ENCODE measurements at places on chromosomes 6 and 20.

GRCh38 chr6:165401092-165401491 is 91.7 kb upstream of the C6orf118 start:
- no peak for DNase-seq

- no peak for DNase-seq
These were observed 32.3 kb upstream of the SLC23A2 start for GRCh38 chr20:5033566-5033965.

DNA sequence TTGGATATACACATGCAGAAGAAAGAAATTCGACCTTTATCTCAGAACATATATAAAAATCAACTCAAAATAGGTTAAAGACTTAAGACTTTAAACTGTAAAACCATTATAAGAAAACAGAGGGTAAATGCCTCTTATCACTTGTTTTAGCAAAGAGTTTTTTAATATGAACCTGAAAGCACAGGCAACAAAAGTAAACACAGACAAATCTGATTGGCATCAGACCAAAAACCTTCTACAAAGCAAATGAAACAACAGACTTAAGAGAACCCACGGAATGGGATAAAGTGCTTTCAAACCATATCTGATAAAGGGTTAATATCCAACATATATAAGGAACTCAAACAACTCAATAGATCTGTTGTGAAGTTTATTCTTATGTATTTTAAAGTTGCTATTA is 309.9 kb upstream of the OPRM1 start:
- DNase-seq: no peak

GRCh38 chr6:45590226-45590625 is 212.5 kb upstream of the SUPT3H start:
- DNase-seq: no peak

Data from activated T-helper 1 cell treated with anti-CD3 and anti-CD28 coated beads, Interleukin-2, amount 50 U/mL, for 16 hours (primary cell).